ENCODE measurements at places on chromosomes 1 and 21.

GRCh38 chr1:151372058-151372934 is at the start of gene SELENBP1:
Gene SELENBP1 (minus strand): TSS chr1:151372705. CDS start chr1:151372641, 64 bp downstream.
- peak; percentile 85 for DNase-seq

DNA sequence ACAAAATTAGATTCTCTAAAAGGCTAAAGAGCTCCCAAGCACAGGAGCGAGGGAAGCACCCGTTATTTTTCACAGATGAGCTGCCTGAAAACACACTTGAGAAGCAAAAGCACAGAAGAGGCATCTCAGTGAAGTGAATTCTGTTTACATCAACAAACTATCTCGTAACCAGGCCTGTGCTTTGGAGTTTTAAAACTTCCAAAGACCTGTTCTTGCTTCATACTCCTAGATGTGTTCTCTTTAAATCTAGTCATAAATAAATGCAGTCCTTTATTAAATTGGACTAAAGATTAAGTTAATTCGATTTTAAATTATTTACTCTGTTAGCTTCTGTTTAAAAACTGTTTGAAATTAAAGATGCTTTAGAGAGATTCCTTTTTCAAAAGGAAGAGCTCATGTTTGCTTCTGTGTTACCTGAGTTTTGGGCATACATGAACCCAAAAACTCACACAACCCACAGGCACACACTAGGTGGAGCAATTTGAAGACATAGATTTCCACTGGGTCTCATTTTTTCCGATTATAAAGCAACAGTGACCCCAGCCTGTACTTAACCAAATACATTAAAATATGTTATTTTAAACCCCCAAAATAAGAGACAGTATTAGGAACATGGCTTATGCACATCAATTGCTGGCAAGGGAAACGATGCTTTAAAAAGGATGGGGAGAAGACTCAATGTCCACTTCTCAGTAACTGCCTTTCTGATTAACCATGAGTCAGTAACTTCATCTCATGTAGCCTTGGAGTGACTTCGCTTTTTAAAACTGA is 648.2 kb downstream of the SMYD3 start:
- DNase-seq, result no peak

DNA sequence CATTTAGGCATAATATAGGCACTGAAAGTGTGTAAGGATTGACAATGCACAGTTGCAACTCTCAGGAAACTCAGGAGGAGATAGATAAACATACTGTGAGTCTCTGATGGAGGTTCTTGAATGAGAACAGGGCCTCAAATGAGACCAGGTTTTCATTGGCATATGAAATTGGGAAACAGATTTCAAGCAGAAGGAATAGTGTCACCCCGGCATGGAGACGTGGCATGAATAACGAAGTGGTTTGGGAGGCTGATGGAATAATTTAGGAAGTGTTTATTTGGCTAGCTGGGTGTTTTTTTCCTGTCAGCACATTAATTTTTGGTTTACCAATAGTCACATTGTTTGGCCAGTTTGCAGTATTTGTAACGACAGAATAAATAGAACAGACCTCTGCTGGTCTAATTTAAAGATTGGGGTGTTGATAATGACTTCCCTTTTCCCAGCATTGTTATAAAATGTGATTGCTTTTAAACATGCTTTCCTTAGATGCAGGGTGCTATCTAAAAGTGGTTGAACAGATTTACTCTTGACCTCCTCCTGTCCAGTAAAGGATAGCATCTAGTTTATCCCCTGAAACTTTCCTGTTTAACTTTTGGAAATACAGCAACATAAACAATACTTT is 132.0 kb downstream of the C1orf21 start:
- DNase-seq, result no peak

- no peak for DNase-seq
Measured at GRCh38 chr1:59750328-59751003, 64.3 kb upstream of the HOOK1 start.

GRCh38 chr1:174626031-174627025 is 178.6 kb downstream of the GPR52 start:
- DNase-seq, result no peak

DNA sequence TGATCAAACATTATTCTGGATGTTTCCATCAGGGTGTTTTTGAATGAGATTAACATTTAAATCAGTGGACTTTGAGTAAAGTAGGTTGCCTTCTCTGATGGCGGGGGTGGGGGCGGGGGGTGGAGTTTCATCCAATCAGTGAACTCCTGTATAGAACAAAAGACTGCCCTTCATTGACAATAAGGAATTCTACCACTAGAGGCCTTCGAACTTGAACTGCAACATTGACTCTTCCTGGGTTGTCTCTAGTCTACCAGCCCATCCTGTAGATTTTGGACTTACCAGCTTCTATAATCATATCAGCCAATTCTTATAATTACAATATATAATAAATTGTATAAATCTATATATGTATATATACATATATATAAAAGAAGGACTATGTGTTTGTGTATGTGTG is 520.4 kb upstream of the CXADR start:
- DNase-seq, result no peak

DNA sequence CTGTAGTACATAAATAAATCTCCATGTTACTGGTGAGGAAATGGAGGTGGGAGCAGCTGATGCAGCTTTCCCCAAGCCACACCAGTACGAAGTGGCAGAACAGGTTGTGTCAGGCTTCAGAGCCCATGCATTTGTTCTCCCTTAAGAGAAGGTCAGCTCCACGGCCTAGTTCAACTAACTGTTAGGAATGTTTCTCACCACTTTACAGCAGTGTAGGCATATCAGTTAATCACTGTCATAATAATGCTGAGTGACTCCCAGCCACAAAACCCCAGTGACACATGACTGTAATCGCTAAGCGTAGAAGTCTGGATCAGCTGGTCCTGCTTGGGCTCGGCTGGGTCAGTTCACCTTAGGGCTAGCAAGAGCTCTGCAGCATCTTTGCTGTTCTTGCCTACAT is 90.4 kb downstream of the VPS26C start:
- DNase-seq, result no peak

DNA sequence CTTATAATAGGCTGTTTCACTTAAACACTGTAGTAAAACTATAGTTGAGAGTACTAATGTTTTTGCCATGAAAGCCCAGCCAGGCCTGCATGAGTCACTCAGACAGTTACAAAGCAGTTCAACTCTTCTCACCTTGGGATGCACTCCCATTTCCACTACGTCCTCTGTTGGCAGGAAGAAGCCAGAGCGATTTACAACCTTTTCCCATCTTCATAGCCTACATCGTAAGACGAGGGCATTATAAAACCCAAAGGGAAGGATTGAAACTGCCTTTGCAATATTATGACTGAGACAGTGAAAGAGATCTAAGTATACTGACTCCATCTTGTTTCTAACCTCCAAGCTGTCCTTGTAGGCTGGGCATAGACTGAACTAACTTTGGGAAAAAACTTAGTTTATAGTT is 71.8 kb upstream of the CSF1 start:
- no peak for DNase-seq

DNA sequence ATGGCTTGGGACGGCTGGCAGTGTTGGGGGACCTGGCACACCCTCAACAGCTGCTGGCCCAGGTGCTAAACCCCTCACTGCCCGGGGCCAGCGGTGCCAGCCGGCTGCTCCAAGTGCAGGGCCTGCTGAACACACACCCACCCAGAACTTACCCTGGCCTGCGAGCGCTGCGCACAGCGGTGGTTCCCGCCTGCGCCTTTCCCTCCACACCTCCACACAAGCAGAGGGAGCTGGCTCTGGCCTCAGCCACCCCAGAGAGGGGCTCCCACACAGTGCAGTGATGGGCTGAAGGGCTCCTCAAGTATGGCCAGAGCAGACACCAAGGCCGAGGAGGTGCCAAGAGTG is 67.9 kb downstream of the FMO4 start:
- DNase-seq, result no peak

DNA sequence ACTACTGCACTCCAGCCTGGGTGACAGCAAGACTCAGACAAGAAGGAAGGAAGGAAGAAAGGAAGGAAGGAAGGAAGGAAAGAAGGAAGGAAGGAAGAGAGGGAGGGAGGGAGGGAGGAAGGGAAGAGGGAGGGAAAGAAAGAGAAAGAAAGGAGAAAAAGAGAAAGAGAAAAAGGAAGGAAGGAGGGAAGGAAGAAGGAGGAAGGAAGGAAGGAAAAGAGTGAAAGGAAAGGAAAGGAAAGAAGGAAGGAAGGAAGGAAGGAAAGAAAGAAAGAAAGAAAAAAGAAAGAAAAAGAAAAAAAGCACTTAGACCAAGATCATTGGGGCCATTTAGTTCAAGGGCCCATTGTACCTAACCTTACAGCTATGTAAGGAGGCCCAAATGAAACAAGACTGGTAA is 42.3 kb downstream of the PAFAH2 start:
- no peak for DNase-seq
